ENCODE measurements at places on chromosomes 5 and 9.

- H3K4me3 ChIP-seq, result no peak overlapping the region
- H3K4me1 ChIP-seq, result no peaks in the 10 kb centered on the region
- DNase-seq, result no peak
- no peaks in the 10 kb centered on the region for H3K27me3 ChIP-seq
Observed at GRCh38 chr9:89738137-89738932, 133.5 kb downstream of the GADD45G start.

DNA sequence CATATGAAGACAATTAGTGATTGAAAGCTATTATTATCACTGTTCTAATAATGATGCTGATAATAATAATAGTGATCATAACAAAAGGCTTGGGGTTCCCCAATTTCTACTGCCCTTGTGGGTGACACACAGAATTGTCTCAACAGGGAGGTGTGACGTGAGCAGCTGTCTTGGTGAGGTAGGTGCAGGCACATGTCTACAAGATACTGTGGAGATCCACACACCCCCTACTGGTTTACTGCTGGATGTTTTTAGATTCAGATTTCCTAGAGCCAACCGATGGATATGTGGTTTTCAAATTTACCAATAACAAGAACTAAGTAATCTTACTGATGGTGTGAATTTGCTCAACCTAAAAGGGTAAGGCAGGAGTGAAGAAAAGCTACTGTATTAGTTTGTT lies 139.0 kb downstream of the TARS1 start:
- H3K4me3 ChIP-seq, result no peak overlapping the region
- no peak for DNase-seq
- H3K27me3 ChIP-seq, result no peaks in the 10 kb centered on the region

DNA sequence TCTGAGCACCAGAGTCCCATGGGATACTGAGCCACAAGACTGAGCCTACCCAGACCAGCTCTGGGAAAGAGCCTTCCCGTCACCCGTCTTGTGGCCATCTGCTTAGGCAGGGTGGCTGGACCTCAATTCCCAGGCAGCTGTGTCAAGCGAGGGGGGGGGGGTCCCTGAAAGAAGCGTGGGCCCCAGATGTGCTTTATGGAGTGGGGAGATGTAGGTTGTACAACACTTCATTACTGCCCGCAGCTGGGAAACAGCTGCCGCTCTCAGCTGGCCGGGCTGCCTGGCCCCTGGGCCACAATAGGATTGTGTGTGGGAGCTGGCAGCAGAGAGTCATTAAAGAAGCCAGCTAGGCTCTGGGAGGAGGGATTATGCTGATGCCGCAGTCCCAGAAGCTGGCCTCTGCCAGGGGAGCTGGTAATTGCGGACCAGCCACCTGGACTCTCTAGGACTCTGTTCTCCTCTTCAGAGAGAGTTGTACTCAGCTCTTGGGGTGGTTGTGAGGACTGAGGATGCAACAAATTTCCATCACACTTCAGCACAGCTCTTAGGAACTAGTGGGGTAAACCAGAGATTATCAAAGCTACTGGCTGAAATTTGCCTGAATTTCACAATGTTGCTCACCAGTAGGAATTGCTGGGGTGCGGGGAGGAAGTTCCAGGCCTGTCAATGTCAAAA lies 145.4 kb downstream of the GADD45G start:
- H3K4me3 ChIP-seq, result no peak overlapping the region
- no peak for DNase-seq
- no peaks in the 10 kb centered on the region for H3K27me3 ChIP-seq
- no peaks in the 10 kb centered on the region for H3K36me3 ChIP-seq

- no peak overlapping the region for H3K4me3 ChIP-seq
- no peaks in the 10 kb centered on the region for H3K36me3 ChIP-seq
- no peak overlapping the region for H3K27ac ChIP-seq
- no peaks in the 10 kb centered on the region for H3K4me1 ChIP-seq
Observed at GRCh38 chr5:127203818-127204217, 86.8 kb upstream of the MEGF10 start.

GRCh38 chr5:159163027-159163700 lies 46.2 kb downstream of the RNF145 start:
- no peak overlapping the region for H3K27ac ChIP-seq
- no peaks in the 10 kb centered on the region for H3K27me3 ChIP-seq
- no peak overlapping the region for H3K4me3 ChIP-seq
- peaks cover 10% of the 10 kb centered on the region for H3K36me3 ChIP-seq
- no peaks in the 10 kb centered on the region for H3K4me1 ChIP-seq

All from thoracic aorta (tissue), 2 donors.